ENCODE measurements at places on chromosomes 7 and 10.

- DNase-seq = no peak
Observed at GRCh38 chr10:97538411-97538810, 34.2 kb upstream of the ANKRD2 start.

DNA sequence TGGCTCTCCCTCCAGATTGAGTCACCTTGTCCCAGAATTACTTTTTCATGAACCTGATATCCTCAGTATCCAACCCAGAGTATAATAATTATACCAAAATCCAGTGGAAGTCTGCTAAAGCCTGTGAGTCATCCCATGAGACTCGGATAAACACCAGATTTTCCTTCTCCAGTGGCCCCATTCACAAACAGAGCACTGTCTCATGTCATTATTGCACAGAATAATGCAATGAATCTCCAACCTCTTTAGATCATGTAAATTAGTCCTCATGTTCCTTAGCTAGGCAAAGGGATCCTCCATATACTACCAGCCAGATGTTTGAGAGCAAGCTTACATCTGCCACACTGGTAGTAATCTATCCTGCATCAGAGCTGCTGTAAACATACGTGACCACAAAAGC lies 89.0 kb downstream of the AMPH start:
- DNase-seq = no peak

DNA sequence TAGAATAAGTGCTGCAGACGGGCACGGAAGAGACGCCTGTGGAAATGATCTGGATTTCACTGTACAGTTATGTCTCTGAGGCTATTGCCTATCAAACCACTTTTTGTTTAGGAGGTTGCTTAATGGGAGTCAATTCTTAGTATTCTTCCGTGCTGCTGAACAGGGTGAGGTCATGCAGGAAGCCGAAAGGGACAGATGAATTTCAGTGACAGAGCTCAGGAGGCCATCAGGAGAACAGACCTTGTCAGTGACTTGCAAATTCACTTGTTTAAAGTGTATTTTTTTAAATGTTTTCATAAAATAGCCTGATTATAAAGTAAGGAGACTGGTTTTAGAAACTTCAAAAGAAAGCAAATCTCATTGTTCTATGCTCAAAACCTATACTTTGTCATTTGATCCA lies 58.9 kb downstream of the XRCC2 start:
- DNase-seq = no peak

- no peak for DNase-seq
Observed at GRCh38 chr10:88168171-88169036, 305.0 kb downstream of the PTEN start.

DNA sequence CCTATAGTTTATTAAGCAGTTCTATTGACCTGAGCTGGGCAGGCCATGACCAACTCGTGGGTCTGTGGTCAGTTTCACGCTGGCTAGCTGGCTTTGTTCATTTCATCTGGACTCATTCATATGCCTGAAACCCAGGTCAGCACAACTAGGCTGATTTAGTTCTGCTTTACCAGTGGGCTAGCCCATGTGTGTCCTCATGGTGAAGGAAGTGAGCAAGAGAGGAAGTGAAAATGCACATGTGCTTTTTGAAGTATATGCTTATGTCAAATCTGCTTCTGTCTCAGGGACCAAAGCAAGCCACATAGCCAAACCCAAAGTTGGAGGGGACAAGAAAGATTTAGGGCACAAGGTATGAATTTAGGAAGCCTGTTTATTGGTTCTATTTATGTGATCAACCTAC lies 154.5 kb downstream of the RNF133 start:
- no peak for DNase-seq

DNA sequence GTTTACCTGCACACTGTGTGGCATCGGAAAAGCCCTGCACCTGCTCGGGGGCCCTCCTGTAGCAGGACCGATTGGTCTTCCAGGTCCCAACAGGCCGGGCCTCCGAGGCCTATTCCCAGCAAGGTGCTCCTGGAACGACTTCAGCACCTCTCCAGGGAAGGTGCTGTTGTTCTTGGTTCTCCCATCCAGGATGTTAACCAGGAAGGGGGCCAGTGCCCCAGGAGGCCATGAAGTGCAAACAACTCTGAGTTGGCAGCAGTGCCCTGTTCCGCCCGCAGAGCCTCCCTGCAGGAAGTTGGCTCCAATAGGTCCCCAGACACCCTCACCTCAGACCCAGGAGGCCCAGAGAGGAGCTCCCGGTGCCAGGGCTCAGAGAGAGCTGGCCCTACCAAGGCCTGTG lies 64.0 kb upstream of the DUSP5 start:
- DNase-seq = no peak

- no peak for DNase-seq
Observed at GRCh38 chr7:17770710-17771375, 169.5 kb downstream of the SNX13 start.

DNA sequence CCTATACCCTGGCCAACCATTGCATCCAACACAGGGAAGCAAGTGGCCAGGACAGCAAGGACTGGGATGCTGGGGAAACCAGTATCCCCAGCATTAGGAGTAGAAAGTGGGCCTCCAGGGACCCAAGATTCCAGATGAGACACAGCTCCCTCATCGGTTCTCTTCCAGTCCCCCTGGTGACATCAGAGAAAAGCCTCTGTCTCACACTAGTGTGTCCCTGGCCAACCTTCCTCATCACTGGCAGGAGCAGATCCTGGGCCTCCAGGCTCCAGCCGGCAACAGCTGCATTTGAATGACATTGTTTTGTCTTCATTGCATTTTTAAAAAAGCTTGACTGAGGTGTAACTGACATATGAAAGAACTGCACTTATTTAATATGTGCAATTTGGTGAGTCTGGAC lies 177.3 kb upstream of the LYZL2 start:
- DNase-seq = no peak

DNA sequence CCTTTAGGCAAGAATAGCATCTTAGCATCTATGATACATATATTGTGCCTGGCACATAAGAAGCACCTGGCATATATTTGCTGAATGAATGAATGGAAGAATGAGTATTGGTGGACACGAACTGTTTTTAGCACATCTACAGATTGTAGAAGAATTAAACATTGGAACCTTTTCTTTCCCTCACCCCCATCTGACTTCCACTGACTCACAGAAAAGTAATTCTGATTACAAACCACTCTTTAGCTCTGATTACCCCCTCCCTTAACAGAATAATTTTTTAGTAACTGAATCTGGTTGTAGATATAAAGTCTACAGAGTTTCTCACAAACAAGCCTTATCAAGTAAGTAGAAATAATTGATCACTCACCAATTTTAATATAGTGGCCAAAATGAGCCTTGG lies 31.9 kb downstream of the SLC26A4 start:
- DNase-seq = no peak

DNA sequence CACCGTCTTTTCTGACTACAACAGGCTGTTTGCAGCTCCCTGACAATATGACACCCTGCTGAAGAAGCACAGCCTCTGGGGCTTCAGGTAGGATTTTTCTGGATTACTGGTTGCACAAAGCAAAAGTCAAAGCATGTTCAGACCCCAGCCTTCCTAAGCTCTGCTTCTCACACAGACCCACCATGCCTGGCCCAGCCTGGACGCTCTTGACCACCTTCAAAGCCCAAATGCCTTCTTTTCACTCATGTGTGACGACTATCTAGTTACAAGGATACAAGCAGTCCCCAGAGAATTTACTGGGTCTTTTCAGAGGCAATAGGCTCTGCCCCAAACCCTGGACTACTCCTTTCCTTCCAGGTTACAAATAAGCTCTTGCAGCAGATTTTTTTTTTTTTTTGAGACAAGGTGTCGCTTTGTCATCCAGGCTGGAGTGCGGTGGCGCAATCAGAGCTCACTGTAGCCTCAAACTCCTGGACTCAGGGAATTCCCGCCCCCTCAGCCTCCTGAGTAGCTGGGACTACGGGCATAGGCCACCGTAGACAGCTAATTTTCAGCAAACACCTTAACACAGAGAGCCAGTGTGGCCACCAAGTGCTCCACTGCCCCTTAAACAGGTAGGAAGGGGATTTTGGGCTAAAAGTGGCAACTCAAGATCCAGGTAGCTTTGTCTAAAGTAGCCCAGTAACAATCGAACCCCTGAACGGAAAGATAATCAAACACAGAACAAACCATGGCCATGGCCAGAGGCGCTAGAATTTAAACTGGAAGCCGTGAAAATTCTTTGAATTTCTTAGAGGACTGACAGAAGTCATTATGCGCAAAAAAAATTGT lies 16.2 kb downstream of the SVIL start:
- DNase-seq = no peak

DNA sequence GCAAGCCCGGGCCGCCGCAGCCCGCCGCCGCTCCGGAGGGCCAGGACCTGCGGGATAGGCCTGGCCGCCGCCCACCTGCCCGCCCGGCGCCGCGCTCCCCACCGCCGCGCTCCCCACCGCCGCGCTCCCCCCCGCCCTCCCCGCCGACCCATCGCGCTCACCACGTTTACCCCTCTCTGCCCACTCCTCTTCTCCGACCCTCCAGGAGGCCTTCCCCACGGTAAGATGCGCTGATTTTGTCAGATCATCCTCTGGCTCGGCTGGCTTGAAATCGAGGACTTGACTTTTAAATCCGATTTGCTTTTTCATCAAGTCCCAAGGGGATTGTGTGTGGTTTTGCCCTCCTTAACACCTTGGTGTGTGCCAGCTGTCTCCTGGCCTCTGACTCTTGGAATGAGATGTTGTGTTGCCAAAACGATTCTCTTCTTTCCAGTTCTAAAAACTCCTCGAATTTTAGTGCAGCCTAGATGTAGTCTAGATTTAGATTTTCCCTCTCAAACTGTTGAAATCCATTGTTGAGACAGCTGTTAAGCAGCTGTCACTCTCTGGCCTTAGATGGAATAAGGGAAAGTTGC lies 738 bp downstream of the POM121 start:
- no peak for DNase-seq

- no peak for DNase-seq
Observed at GRCh38 chr10:108031505-108031904, 867.0 kb upstream of the SORCS1 start.

GRCh38 chr10:130637089-130637676 lies 501.0 kb downstream of the GLRX3 start:
- DNase-seq = no peak

GRCh38 chr7:38312821-38313220 lies 39.4 kb upstream of the TARP start:
- no peak for DNase-seq

DNA sequence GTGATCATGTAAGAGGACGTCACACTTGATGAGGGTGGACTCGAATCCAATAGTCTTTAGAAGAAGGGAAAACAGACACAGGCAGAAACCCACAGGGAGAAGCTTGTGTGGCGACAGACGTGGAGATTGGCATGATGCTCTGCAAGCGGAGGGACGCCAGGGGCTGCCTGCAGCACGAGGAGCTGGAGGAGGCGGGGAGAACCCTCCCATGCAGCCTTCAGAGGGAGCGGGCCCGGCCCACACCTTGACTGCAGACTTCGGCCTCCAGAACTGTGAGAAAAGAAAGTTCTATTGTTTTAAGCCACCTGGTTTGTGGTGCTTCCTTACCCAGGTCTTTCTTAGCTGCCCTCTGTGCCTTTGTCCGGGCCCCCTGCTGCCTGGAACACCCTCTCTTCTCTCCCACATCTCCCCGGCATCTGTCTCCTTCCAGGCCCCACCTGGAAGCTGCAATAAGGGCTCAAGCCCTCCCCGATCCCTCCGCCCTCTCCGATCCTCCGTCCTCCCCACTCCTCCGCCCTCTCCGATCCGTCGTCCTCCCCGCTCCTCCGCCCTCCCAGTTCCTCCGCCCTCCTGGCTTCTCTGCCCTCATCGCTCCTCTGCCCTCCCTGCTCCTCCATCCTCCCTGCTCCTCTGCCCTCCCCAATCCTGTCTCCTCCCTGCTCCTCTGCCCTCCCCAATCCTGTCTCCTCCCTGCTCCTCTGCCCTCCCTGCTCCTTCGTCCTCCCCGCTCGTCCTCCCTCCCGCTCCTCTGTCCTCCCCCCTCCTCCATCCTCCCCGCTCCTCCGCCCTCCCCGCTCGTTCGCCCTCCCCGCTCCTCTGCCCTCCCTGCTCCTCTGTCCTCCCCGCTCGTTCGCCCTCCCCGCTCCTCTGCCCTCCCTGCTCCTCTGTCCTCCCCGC lies 17.4 kb upstream of the PRKAG2 start:
- DNase-seq = no peak

DNA sequence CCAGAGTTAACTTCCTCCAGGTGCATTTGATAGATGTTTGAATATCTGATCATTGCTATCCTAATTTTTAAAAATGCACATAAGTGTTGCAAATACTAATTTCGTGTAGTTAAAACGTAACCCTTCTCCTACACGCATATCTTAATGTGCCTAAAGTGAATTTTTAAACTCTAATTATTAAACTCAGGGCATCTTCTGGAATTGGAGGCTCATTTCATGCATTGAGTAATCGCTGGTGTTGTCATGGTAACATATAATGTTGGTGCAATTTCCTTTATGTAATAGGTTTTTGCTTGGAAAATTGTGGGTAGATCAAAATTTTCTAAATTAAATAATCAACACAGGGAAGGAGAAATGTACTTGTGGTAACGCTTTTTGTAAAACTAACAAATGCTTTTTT lies 56.2 kb downstream of the ARMC3 start:
- no peak for DNase-seq

DNA sequence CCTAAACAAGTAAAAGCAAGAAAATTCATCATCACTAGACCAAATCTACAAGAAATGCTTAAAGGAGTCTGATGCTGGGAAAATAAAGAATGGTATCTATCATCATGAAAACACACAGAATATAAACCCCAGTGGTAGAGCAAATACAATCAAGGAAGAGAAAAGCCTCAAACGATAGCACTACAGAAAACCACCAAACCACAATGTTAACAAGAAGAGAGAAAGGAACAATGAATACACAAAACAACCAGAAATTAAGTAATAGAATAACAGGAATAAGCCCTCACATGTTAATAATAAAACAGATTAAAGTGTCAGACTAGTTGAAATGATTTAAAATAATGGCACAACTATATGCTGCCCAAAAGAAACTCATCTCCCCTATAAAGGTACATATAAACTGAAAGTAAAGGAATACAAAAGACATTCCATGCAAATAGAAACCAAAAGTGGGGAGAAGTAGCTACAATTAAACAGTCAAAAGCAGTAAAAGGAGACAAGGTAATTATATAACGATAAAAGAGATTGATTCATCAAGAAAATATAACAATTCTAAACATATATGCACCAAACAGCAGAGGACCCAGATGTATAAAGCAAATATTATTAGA lies 77.3 kb downstream of the JMJD1C start:
- DNase-seq = no peak

- no peak for DNase-seq
Observed at GRCh38 chr7:134459981-134460380, 1.1 kb upstream of the AKR1B1 start.

DNA sequence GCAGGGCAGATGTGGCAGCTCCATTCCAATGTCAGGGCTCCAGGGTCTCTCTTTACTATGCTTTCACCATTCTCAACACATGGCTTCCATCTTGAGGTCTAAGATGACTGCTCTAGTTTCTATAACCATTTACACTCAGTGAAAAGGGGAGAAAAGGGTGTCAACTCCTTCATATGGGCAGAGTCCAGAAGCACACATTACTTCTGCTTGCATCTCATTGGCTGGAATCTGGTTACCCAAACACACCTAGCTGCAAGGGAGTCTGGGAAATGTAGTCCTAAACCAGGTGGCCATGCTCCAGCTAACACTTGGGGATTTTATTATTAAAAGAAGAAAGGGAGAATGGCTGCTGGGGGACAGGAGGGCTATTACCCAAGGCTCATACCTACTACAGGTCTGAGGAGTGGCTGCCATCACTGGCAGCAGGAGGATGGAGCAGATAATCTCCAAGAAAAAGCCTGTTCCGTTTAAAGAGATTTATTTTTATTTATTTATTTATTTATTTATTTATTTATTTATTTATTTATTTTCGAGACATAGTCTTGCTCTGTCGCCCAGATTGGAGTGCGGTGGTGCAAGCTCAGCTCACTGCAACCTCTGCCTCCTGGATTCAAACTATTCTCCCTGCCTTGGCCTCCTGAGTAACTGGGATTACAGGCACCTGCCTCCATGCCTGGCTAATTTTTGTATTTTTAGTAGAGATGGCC lies 29.1 kb upstream of the LBX1 start:
- no peak for DNase-seq

Measured in effector CD4-positive, alpha-beta T cell (primary cell).